ENCODE measurements at places on chromosomes 2 and 18.
A peak's percentile ranks its signal among the peaks of the same experiment; 100 is the strongest.

DNA sequence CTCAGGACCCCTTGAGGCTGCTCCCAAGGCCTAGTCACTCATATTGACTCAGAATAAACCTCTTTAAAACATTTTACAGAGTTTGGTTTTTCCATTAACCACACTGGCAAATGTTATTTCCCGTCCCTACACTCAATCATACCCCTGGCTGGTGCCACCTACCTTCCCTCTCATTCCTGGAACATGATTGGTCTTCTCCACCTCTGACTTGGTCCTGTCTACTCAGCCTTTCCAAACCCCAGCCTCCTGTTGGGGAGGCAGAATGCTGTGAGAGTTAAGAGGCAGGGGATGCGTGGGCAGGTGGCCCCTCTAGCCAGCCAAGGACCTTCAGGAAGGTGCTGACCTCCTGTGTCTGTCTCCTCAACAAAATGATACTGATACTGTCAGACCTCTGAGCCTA, 149.3 kb downstream of the CABLES1 start:
- DNase-seq = peak; percentile 10

GRCh38 chr18:63831080-63831788, 56.0 kb downstream of the SERPINB7 start:
- DNase-seq = no peak

- no peak for DNase-seq
Measured at GRCh38 chr18:78607221-78607620, 372.4 kb upstream of the SALL3 start.

- no peak for DNase-seq
Measured at GRCh38 chr2:70118798-70119454, 31.6 kb downstream of the PCBP1 start.

- DNase-seq = no peak
Measured at GRCh38 chr2:11920993-11921583, 174.7 kb downstream of the LPIN1 start.

GRCh38 chr18:58866066-58866772, 1.5 kb downstream of the ZNF532 start:
- no peak for DNase-seq

- DNase-seq = no peak
Measured at GRCh38 chr2:102273619-102274211, 37.6 kb upstream of the IL1RL1 start.

DNA sequence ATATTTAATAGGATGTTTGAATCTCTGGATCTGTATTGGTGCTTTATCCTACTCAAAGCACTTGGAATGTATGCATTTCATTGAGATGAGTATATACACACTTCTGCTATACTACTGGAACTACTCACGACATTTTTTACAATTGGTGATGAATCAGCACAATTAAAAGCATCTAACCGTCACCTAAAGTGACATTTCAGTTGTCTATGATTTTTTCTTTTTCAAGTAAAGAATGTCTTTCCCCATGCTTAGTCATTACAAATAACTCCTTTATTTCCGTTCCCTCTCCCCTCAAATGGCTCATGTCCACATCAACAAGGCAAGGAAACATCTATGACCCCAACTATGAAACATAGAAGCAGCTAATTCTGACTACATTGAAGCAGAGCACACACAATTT, 77.3 kb downstream of the CLIP4 start:
- no peak for DNase-seq

DNA sequence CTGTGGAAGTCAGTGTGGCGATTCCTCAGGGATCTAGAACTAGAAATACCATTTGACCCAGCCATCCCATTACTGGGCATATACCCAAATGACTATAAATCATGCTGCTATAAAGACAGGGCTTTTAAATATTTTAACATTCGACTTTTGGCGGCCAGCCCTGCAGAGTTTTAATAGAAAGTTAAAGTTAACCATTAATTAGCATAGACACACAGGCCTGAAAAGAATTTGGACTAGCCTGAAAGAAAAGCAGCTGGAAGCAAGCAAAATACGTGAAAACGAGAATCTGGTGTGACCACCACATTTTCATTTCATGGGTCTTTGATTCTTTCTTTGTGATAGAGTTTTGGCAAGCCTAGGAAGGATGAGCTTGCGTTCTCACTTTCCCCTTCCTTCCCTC, 184.0 kb downstream of the SCG2 start:
- no peak for DNase-seq

DNA sequence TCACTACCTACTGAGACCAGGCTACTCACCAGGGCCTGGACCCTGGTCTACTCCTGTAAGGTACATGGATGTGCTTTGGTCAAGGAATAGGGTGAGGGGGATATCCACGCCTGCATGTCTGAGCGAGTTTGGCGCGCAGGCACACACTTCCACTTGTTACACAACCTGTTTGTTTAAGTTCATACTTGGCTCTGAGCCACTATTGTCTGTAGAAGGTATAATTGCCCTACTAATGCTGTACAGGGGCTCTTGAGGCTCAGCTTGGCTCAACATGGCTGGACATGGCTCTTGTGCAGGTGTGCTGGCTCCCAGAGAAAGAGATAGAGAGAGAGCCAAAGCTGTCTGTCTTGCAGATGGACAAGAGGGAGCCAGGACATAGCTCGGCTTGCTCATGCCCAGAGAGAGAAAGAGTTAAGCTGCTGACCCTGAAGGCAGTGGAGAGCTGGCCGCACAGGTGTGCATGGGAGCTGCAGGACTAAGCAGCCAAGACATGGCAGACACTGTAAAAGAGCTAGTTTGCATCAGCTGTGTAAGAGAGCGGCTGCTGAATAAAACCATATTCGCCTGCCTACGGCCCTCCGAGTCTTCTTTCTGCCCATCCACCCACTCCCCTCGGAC, 35.2 kb downstream of the NPPC start:
- no peak for DNase-seq

DNA sequence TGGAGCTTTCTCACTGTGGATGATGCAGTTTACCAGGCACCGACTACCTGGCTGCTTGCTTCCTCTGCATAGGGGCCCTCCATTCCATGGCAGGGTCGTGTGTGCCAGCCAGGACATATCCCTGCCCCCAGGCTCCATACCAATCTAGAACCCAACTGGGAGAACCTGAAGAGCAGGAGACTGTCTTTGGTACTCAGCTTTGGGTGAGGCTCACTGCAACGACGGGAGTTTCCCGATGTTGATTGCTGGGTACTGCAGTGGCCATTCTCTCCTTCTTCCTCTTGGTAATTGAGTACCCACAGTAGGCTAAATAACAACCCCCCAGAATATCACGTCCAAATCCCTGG, 133.3 kb upstream of the SERTAD2 start:
- no peak for DNase-seq

DNA sequence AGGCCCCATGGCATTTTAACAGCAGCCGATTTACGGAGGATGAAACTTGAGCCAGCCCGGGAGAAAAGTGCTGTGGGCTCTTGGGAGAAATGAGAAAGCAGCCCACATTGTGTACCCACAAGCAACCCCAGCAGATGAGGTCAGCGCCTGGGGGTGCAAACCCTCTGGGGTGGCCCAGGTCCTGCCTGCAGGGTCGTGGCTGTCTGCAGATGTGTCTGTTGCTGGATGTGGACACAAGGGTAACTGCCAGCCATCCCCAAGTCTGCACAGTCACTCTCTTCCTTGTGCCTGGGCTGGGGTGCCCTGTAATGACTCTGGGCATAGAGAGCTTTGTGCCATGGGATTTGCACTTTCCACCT, 170.8 kb downstream of the PRKCE start:
- no peak for DNase-seq

DNA sequence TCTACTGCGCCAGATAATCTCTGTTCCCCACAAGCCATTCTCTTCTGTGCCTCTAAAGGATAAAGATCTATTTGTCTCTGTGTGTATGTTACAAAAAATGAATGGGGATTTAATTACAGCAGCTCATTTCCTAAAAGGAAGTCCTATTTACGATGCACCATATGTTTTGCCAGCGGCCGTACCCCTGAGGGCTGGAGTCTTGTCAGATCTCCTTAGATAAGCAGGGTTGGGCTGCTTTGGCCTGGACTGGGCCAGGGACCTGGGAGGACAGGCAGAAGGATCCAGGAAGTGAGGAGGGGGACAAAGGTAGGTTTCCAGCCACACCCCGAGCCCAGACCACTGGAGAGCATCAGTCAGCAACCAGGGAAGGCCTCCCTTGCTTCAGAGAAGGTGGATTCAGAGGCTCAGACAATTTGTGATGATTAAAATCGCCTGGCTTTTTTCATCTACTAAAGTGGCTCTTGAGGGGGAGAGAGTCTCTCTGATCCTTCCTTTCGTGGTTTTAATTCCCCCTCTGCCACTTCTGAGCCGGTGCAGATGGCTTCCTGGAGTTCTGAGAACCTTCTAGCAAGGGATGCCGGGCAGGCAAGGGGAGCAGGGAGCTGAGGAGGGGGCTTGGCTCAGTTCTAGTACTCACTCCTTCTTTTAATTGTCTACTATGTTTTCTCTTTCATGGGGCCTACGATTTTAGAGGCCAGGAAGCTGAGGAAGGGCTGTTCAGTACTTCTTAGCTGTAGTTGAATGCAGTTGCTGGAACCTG, 42.1 kb downstream of the MYCN start:
- no peak for DNase-seq

GRCh38 chr2:198102856-198103255, 298.5 kb downstream of the PLCL1 start:
- DNase-seq = no peak

- DNase-seq = no peak
Measured at GRCh38 chr18:5488844-5489243, 55.0 kb downstream of the EPB41L3 start.

- DNase-seq = no peak
Measured at GRCh38 chr2:168458139-168458538, 2.1 kb downstream of the CERS6 start.

GRCh38 chr18:23136326-23137096, 1.2 kb downstream of the CABLES1 start:
- no peak for DNase-seq

- peak; percentile 88 for DNase-seq
Measured at GRCh38 chr18:76806301-76806700, 16.1 kb upstream of the ZNF236 start.

- DNase-seq = no peak
Measured at GRCh38 chr2:53317861-53318260, 449.7 kb upstream of the CHAC2 start.

DNA sequence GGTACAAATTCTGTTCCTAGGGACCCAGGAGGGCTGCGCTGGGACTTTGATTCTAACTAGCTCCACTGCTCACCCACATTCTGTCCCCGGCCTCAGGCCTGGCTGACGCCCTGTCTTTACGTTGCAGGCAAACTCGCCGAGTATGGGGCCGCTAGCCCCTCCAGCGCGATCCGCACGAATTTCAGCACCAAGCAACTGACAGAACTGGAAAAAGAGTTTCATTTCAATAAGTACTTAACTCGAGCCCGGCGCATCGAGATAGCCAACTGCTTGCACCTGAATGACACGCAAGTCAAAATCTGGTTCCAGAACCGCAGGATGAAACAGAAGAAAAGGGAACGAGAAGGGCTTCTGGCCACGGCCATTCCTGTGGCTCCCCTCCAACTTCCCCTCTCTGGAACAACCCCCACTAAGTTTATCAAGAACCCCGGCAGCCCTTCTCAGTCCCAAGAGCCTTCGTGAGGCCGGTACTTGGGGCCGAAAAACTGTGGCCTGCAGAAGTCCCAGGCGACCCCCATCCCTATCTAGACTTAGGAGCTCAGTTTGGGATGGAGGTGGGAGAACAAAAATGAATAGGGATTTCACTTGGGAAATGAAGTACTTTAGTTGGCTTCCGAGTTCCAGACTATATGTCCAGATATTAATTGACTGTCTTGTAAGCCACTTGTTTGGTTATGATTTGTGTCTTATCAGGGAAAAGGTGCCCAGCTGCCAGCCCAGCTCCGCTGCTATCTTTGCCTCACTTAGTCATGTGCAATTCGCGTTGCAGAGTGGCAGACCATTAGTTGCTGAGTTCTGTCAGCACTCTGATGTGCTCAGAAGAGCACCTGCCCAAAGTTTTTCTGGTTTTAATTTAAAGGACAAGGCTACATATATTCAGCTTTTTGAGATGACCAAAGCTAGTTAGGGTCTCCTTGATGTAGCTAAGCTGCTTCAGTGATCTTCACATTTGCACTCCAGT, 1.5 kb downstream of the HOXD1 start:
- DNase-seq = no peak

GRCh38 chr2:101205521-101206479, 46.9 kb upstream of the CNOT11 start:
- DNase-seq = peak; percentile 66

- DNase-seq = no peak
Measured at GRCh38 chr2:237590272-237591140, at the start of gene RAB17. Gene RAB17 (minus strand): TSS chr2:237590734. CDS start chr2:237586154, 4,580 bp downstream.

DNA sequence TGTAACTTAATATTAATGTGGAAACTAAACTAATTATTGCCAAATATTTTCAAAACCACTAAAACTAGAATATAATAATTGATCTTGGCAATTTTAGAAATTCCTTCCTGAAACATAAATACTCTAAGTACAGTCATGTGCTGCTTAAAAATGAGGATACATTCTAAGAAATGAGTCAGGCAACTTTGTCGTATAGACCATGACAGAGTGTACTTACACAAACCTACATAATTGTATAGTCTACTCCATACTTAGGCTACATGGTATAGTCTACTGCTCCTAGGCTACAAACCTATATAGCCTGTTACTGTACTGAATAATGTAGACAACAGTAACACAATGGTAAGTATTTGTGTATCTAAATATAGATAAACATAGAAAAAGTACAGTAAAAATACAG, 27.6 kb downstream of the FEZ2 start:
- DNase-seq = no peak

DNA sequence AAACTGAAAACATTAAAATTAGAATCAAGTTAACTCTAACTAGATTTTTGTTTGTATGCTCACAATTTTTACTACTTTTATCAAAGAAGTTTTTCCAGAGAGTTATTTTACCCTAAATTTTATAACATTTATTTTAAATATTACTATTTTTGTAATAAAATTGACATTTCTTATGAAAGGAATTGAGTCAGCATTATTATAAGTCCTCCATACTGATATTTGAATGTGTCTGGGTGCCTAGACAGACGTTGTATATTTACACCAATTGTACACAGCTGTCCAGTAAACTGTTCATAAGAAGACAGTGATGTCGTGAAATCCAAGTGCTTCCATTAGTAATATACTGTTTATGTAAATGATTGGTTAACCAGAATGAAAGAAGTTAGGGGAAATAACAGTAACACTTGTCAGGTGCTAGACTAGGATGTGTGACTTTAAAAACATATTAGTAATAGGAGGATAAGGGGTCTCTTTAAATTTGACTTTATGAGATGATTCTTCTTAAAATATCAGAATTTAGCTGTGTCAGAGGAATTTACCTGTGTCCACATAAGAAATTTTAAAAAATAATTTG, 73.7 kb downstream of the TANK start:
- no peak for DNase-seq

All from RWPE2 (cell line).